ENCODE measurements at places on chromosomes 16 and 17.
A peak's percentile ranks its signal among the peaks of the same experiment; 100 is the strongest.

GRCh38 chr17:38728290-38728831, 1.8 kb upstream of the CISD3 start:
- DNase-seq, result peak; percentile 61

DNA sequence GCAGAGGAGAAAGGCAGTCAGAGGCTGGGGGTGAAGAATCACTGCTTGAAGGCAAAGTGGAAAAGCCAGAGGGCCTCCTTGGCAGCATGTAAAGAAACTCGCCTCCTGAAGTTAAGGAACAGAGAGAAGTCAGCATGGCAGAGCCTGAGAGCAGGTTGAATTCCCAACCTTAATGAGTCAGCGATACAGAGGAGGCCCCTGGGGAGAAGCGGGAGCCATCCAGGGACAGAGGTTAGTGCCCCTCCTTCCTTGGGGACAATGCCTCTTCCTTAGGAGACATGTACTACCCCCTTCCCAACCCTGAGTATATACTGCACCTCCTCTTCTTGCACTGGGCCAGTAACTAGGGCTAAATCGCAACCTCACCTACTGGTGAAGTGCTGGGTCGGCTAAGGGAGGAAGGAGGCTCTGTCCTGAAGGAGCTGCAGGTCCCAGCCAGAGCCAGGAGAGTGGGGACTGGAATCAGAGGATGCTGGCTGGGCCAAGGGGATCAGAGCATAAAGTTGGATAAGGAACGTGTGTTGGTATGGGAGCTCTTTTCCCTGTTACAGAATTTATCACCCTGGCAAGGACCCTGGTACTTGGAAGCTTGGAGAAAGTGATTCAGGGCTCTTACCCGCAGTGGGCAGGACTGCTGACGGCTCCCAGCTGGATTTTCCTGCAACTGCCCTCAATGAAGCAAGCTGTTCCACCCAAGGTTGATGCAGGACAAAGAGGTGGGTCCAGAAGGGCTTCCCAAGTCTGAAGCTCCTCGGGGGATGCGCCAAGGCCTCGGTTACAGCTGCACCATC, 5.4 kb upstream of the AANAT start:
- DNase-seq, result no peak

DNA sequence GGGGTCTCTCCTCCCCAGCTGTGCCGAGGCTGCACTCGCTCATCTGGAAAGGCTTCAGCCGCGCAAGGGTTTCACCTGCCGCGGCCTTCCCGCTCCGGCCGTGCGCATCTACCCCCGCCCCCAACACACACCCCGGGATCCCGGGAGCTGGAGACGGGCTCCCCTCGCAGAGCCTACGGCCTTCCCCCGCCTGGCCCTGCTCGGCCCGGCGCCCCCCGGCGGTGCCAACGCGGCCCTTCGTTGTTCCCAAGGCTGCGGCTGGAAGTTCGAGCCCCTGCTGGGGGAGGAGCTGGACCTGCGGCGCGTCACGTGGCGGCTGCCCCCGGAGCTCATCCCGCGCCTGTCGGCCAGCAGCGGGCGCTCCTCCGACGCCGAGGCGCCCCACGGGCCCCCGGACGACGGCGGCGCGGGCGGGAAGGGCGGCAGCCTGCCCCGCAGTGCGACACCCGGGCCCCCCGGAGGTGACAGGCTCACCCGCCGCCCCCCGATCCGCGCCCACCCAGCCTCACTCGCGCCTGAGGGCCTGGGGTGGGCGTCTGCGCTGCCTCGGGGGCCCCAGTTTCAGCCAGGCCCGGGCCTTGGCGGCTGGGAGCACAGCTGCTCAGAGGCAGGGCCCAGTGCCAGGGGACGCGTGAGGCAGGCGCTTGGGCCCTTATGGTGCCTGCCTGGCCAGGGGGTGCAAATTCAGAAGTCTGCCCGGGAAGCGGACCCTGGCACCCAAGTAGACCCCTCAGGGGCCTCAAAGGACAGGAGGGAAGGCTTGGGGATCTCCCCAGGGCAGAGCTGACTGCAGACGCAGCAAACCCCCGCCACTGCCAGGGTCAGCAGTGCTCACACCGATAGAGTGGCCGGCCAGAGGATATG, 11.2 kb downstream of the GALK1 start:
- DNase-seq, result peak; percentile 83

DNA sequence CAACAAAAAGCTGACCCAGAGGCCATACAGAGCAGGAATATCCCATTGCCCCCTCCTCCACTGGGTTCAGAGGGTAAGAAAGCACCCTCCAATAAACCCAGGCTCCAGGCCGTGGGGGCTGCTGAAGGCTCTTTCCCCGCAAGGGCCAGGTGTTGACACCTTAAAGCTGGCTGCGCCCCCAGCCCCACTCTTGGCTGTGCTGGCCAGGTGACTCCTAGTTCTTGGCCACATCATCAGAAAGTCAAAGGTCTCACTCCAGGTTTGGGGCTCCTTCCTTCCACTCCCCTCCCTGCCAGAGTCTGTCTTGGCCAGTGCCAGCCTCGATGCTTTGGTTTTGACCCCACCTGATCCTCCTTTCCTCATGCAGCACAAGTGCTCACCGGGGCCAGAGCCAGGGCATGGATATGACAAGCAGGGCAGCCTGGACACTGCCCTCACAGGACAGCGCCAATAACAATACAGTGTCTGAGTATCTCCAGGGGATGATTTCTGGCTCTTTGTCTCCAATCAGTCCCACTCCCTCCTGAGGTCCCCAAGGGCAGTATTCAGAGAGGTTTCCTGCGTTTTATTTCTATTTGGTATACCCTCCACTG, 8.2 kb downstream of the SLC46A1 start:
- no peak for DNase-seq

GRCh38 chr17:66726846-66727245, 108.1 kb upstream of the CACNG5 start:
- no peak for DNase-seq

DNA sequence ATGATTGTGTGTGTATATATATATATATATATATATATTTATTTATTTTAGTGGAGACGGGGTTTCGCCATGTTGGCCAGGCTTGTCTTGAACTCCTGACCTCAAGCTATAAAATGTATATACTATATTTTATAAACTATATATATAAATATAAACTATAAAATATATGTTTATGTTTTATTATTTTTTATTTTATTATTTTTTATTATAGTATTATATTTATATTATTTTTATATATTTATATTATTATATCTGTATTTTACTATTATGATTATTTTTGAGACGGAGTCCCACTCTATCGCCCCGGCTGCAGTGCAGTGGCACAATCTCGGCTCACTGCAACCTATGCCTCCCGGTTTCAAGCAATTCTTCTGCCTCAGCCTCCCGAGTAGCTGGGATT, 10.5 kb upstream of the PHOSPHO1 start:
- DNase-seq, result no peak

DNA sequence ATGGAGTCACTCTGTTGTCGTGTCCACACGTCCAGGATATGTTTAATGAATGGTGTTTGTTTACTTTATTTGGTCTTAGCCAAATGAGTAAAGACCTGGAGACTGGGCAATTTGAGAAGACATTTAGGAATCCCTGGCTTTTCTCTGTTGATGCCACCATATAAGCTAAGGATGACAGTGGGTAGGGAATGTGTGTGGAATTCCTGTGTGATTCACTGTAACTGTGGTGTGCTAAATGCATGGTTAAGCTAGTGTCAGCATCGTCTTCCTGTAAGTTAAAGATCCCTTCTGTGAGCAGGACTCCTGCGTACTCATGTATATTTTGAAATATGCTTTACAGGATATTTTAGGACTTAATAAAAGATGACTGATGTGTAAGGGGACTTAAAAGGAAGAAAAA, 26.4 kb downstream of the GOSR1 start:
- no peak for DNase-seq

DNA sequence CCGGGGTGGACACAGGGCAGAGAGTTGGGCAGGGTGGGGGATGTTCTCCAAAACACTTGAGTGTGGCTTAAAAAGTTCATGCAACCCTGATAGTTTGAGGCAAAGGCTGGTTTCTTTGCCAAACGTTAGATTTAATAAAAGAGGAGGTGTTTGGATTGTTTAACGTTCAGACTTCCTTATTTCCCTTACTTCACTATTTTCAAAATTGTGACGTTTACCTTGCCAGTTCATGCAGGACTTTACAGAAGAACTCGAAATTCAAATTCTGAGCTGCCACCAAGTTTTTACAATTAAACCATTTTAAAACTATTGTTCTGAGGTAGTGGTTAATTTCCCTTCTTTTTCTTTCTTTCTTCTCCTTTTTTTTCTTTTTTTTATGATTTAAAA, 5.5 kb downstream of the SEC14L1 start:
- no peak for DNase-seq

DNA sequence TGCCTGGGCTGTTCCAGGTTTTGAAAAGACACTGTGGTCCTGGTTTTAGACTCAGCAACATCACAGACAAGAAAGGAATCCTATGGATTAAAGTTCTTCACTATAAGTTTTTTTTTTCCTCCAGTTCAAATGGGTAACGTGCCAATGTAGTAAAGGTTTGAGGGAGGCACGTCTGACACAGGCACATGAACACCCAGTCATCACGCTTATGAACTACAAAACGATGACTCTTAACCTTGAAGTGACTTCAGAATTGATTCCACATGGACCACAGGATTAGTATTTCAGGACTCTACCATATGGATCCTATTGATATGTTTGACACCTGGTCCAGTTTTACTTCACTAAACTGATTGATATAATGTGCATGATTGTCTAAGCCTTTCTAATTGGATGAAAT, 2.3 kb downstream of the PRMT7 start:
- no peak for DNase-seq

- no peak for DNase-seq
Observed at GRCh38 chr17:71237903-71238538, 882.8 kb upstream of the SOX9 start.

DNA sequence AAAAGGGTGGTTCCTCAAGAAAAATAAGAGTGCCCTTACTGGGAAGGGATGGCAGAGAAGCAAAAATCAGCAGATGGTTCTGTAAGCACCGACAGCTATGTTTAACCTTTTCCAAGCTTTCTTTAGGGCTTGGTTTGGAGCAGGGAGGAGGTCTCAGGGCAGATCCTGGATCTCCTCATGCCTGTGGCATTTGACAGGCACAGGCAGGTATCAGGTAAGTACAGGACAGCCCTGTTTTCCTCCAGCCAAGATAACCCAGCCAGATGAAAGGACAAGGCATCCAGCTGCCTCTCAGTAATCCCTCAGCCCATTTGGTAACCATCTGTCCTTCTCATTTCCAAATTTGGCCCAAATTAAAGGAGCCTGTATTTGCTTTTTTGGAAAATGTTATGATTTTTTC, 141.5 kb downstream of the TOX3 start:
- no peak for DNase-seq

DNA sequence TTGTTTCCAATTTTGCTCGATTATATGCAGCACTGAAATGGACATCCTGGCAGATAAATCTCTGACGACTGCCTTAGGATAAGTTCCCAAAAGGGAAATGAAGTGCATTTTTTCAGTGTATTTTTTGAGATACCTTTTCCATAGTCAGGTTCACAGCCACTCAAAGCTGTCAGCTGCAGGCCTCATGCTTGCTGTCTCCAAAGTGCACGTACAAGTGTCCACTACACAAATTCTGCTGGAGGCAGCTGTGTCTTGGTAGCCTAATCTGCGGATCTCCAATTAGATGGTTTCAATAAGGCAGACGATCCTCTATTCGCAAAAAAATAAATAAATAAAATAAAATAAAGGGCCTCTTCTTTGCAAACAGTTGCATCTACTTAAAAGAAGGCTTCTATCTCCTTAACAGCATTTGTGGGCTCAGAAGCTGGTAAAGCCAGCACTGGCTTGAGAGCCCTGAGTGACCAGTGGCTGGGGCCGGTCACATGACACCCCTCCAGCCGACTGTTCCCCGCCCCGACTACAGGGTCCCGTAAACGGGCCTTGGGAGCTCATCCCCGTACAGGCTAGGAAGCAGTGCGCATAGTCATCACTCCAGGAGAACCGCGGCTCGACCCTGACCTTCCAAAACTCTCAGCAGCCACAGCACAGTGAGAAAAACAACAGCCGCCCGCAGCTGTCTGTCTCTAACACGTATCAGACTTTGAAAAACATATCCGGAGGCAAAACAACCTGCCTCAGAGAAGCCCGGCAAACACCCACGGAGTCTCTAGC, 18.8 kb downstream of the RPH3AL start:
- no peak for DNase-seq

- peak; percentile 69 for DNase-seq
Observed at GRCh38 chr17:77404812-77405581, 264.2 kb downstream of the SEC14L1 start.

DNA sequence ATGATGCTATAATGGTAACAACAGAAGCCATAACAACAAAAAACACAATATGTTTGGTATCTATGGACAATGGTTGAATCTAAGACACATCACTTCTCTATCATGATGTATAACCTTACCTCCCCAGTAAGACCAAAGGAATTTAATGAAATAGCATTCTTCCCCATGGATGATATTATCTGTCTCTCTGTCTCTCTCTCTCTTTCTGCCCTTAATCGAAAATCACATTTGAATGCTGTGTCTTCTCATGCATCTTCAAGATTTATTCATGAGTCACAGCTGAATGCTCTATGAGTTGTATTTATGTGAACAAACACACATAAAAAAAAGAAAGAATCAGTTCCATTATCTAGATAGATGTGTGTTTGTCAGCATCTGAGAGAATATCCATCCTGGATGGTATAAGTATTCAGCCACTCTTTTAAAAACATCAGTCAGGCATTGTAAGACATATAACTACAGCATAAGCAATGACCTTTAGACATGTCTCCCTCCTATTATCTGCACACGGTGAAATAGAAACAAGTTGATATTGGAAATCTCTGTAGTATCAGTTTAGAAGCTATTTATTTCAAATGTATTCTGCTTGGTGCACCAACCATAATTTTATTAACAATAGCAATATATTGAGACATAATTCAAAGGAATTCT, 433.3 kb downstream of the TOX3 start:
- DNase-seq, result no peak

- no peak for DNase-seq
Observed at GRCh38 chr16:23384878-23385277, 68.1 kb downstream of the COG7 start.

GRCh38 chr16:782258-782657, 5.9 kb downstream of the RPUSD1 start:
- DNase-seq, result no peak

GRCh38 chr16:87406495-87407088, 14.5 kb downstream of the MAP1LC3B start:
- DNase-seq, result no peak

- DNase-seq, result no peak
Observed at GRCh38 chr17:18039535-18040260, 490 bp downstream of the GID4 start.

GRCh38 chr17:48024149-48025039, 13.2 kb downstream of the COPZ2 start:
- DNase-seq, result peak; percentile 67

GRCh38 chr16:63745456-63745855, 1376.4 kb downstream of the CDH11 start:
- DNase-seq, result no peak

- DNase-seq, result no peak
Observed at GRCh38 chr17:68328676-68329075, 37.4 kb downstream of the ARSG start.

DNA sequence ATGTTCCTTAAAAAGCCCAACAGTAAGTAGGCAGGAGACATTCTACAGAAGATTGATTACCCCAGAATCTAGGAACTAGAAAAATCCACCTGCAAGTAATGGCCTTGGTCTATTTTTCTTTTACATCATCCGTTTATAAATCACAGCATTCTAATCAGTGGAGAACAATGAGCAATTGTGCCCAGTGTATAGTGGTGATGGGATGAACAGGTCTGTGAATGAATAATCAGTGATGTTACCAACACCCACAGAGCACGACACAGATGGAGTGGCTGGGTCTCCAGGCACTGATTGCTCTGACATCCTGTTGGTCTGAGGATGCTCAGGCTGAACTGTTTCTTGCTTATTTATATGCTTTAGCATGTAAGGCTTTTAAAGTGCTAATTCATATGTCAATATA, 1251.2 kb upstream of the CDH8 start:
- no peak for DNase-seq

Data from GM06990 (cell line).